ENCODE measurements at places on chromosomes 1 and 21. TPM values are rescaled to one million over a fixed set of nuclear protein-coding genes. Genes with fewer than 3 reads are reported as not detected.

- DNase-seq = no peak
Observed at GRCh38 chr1:174222166-174222949, 63.0 kb downstream of the RABGAP1L start.

Gene TBCE
- total RNA-seq = 15.6 TPM

DNA sequence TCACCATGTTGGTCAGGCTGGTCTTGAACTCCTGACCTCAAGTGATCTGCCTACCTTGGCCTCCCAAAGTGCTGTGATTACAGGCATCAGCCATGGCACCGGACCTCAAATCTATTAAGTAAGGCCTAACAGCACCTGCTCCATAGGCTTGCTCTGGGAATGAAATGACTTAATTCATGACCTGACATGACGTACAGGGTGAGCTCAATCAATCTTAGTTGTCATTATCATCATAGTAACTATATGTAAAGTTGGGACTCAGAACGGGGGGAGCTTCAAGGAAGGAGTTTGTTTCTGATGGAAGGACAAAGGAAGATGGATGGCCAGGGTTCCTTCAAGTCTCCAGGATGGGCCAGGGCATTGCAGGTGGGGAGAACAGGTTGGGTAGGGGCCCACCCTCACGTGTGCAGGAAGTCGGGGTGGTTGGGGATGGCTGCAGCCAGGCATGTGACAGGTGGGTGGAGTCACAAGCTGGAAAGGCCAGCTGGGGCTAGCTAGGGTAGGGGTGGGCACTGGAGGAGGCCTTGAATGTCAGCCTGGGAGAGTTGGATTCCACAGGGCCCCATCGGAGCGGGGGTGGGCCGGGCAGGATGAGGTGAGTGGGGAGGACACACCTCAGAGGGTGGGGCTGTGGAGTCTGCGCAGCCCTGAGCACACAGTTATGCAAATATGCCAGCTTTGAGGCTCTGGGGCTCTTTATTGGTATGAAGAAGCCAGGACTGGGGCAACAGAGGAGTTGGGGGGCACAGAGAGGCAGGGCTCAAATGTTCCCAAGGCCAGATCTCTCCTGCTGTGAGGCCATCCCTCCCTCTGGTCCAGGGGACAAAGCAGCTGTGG, 9.6 kb downstream of the TRIM62 start:
- DNase-seq = no peak

Gene SLC35F3
- not detected for total RNA-seq

- DNase-seq = no peak
Observed at GRCh38 chr1:47675721-47676120, 237.9 kb downstream of the FOXD2 start.

DNA sequence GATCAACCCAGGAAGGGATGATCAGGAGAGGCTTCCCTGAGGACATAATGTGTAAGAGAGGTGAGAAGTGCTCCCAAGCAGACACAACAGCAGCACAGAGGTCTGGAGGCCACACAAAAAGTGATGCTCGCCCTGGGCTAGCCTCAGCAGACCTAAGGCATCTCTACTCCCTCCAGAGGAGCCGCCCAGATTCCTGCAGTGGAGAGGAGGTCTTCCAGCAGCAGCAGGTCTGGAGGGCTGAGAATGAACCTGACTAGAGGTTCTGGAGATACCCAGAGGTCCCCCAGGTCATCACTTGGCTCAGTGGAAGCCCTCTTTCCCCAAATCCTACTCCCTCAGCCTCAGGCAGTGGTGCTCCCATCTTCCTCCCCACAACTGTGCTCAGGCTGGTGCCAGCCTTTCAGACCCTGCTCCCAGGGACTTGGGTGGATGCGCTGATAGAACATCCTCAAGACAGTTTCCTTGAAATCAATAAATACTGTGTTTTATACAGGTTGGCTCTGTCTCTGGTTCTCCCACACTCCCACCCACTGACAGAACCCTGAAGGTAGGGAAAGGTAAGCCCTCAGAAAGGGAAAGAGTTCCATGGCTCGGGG, 5.0 kb downstream of the GJB3 start:
- no peak for DNase-seq

Gene TIAM1
- total RNA-seq = 7.8 TPM

- peak; percentile 57 for DNase-seq
Observed at GRCh38 chr21:44300262-44300959, 558 bp downstream of the PFKL start.

GRCh38 chr1:3691421-3692204, 39.3 kb downstream of the TP73 start:
- DNase-seq = no peak

DNA sequence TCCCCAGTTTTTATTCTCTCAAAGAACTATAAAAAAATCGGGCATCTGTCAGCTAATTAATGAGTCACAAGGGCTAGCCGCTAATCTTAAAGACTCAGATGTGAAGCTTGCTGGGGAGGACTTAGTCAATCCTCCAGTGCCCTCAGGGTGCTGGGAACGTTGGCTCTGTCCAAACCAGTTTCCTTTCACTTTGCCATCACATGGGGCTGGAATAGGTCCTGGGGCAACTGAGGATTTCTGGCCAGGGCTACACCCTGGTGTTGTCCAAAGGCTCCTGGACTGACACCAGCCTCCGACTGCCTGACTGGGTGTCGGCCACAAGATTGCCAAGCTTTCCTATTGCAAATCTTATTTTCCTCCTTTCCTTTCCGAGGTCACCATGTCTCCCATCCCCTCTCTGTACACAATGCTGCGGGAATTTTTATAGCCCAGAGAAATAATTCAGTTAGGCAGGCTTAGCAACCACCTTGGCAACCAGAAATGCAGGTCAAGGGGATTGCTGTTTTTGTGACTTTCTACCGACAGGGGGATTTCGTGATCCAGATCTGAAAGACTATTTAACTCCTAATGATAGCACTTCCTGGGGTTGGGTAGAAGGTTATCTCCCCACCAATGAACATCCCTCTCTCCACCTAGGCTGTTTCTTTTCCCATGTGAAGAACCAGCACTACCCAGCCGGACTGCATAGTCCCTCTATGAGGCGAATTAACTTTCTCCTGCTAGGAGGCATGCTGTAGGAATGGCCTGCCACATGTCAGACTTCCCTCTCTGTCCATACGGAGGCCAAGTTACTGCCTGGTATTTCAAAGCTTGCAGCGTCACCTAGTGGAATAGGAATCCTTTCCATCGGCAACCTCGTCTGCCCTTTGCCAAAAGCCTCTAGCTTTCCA, 29.9 kb upstream of the CTBS start:
- peak; percentile 67 for DNase-seq

Gene PROX1
- 6.7 TPM for total RNA-seq
